ENCODE measurements at places on chromosomes 3 and 15. TPM values are rescaled to one million over a fixed set of nuclear protein-coding genes. Genes with fewer than 3 reads are reported as not detected.

Gene WNT7A
- 0.34 TPM for polyA plus RNA-seq

Gene DHX36
- polyA plus RNA-seq: 76.1 TPM

Gene CHRNA3
- 0.20 TPM for polyA plus RNA-seq

Gene IGDCC3
- polyA plus RNA-seq: 10.3 TPM

Gene MLF1
- 87.0 TPM for polyA plus RNA-seq

Gene TM4SF18
- 9.8 TPM for polyA plus RNA-seq

Gene MESP1
- polyA plus RNA-seq: 0.18 TPM

Gene PAQR9
- not detected for polyA plus RNA-seq

Gene NR1I2
- 0.38 TPM for polyA plus RNA-seq

Gene GMPPB
- polyA plus RNA-seq: 11.0 TPM

Gene PML
- 41.8 TPM for polyA plus RNA-seq

Gene ISLR
- polyA plus RNA-seq: 52.0 TPM

Gene THSD4
- 15.7 TPM for polyA plus RNA-seq

Gene ZBED2
- polyA plus RNA-seq: 0.11 TPM
